ENCODE measurements at places on chromosomes 6 and 20.

DNA sequence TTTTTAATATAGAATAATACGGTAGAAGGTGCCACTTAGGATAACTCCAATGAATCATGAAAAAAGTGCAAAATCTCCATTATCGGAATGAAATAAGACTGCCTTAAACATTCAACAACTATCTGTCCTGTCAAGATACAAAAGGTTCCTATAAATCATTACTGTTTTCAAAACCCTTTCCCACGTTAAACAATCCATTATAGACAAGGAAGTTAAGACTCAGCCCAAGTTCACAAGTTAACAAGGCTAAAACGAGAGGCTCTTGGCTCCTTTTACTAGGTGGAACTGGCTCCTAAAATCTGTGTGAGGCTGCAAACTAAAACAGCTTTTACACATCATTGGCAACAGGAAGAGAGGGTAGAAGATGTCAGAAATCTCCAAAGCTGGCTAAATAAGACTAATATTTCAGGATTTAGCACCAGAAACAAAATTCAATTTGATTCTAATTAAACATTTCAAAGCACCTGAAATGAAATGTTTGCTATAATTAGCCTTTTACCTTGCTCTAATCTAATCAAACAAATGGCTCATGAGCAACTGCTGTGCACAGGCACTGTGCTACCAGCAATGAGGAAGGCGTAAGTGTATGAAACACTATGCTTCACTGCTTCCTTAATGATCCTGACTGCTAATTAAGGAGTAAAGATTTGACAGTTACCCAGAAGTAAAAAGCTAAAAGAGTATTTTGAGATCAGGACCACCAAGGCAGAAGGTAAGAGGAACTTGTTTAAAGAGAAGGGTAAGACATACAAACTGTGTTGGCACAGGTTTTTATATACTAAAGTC, 109.7 kb downstream of the DST start:
- DNase-seq = no peak

GRCh38 chr6:155648301-155648700, 192.7 kb upstream of the NOX3 start:
- DNase-seq = no peak

GRCh38 chr6:96923400-96923799, 1.1 kb upstream of the KLHL32 start:
- no peak for DNase-seq

DNA sequence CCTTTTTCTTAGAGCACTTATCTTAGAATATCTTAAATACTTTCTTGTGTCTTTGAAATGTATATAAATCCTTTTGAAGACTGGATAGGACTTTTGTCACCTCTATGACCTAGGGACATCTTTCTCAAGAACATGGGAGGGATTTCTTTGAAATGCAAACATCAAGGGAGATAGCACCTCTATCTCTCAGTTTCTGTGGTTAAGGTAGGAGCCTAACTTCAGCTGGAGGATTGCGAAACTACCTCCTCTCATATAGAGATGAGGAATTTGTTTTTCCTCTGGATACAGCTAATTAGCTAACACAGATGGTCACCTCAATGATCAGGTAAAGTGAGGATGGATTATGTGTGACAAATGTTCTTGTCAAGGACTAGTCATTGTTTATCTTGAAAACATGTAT, 631.3 kb upstream of the IMPG1 start:
- no peak for DNase-seq

GRCh38 chr6:113411011-113411410, 446.1 kb upstream of the MARCKS start:
- no peak for DNase-seq

DNA sequence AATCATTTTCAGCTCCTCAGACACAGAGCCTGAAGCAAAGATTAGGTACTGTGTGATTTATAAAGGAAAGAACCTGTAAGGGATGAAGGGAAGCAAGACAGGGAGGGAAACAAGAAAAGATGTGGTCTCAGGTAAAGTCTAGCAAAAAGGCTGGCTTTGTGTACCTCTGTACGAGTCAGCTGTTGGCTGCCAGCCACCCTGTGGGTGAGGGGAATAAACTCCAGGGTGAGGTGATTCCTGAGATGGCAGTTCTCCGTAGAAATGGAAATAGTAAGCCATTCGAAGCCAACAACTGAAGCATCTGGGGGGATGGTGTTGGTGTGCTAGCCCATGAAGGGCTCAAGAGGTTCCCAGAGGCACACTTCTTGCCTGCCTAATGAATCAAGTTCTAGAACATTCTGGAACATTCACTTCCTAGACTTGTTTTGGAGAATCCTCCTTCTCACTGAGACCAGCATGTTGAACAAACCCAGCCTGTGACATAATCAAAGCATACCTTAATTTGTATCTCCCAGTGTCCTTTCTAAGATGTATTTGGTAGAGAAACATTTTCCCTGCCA, 10.6 kb upstream of the TTPAL start:
- DNase-seq = no peak

DNA sequence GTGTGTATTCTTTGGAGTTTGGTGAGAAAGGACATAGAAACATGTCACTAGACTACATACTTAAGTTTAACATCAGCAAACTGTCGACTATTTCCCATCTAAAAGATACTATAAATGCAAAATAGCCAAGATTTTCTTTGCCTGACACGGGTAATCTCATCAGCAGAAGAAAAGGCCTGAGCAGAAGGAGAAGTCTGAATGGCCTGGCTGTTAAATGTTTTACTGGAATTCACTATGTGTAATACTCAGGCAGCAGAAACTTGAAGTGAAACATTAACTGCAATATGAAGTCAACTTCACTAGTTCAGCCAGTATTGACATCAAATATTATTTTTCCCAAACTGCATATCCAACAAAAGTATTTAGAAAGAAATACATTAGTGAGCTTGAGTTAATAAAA, 6.4 kb upstream of the DSE start:
- no peak for DNase-seq

GRCh38 chr20:58635279-58635665, 15.8 kb upstream of the STX16 start:
- no peak for DNase-seq

DNA sequence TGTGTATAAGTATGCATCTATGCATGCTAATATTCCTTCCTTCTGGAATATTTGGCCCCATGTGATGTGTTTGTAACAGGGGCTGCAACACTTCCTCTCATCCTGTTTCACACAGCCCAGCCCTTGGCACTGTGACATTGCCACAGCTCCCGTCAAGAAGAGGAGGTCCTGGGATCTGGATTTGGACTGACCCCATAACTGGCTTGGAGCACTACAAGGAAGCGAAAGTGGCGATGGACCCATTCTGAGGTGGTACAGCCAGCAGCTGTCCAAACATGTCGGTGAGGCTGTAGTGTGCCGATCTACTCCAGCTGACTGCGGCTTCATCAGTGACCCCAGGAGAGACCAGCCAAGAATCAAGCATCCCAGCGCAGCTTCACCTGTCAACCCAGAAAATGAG, 18.2 kb downstream of the SYNDIG1 start:
- DNase-seq = no peak

DNA sequence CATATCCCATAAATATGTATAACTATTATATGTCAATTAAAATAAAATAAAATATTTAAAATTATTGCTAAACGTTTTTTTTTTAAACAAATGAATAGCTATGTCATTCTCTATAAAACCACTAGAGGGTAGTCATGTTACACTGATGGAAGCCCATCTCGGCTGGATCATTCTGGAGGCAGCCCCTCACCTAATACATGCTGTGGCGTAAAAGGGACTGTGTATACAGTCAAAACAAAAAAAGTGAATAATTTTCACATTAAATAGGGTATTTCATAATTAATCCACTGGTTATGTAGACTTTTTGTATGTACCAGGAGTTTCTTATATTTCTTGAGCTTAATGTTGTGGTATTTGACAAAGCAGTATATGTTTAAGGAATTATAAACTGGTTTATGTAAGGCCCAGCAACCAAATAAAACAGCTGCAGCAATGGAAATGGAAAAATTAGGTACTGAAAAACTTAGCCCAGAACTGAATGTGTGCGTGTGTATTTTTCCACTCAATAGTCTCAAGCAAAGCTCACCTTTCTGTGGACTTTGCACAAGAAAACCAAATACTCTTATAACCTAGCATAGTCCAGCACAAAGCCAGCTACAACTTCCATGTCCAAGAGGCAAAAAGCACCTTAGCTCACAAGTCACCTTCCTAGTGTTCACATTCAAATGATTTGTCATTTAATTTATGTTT, 81.7 kb downstream of the COL9A1 start:
- DNase-seq = no peak

- no peak for DNase-seq
Observed at GRCh38 chr20:59808729-59809381, 124.6 kb downstream of the SYCP2 start.

GRCh38 chr6:3383525-3383924, 73.3 kb downstream of the SLC22A23 start:
- DNase-seq = no peak

- DNase-seq = no peak
Observed at GRCh38 chr6:139313229-139313628, 21.4 kb upstream of the TXLNB start.

- no peak for DNase-seq
Observed at GRCh38 chr6:79812195-79812594, 135.2 kb downstream of the ELOVL4 start.

DNA sequence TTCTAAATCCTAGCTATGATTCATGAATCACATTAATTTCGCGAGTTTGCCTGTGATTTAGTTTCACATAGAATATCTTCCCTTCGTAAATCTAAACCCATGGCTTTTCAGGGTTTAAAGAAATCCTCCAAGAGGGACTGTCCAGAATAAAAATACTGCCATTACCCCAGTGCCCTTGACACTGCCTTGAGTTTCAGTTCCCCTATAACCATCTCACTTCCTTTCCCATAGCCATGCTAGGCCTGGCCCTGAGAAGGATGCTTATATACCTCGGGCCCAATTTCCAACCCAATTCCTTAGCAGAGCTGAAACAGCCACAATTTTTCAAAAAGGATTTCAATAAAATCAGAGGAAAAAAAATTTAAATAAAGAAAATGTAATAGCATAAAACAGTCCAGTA, 697.3 kb downstream of the FRK start:
- no peak for DNase-seq

DNA sequence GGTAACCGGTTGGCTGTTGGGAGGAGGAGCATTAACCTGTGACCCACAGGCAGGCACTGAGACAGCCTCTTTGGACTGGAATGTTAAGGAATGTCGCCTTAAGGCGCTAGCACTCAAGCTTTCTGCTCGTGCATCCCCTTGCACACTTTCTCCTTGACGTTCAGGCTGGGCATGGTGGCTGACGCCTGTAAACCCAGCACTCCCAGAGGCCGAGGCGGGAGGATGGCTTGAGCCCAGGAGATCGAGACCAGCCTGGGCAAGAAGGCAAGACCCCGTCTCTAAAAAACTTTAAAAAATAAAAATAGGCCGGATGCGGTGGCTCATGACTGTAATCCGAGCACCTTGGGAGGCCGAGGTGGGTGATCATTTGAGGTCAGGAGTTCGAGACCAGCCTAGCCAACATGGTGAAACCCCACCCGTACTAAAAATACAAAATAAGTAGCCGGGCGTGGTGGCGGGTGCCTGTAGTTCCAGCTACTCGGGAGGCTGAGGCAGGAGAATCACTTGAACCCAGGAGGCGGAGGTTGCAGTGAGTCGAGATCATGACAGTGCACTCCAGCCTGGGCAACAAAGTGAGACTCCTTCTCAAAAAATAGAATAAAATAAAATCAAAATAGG, 1.9 kb upstream of the GID8 start:
- DNase-seq = no peak

GRCh38 chr20:62174021-62174804, 8.6 kb upstream of the MTG2 start:
- DNase-seq = no peak

DNA sequence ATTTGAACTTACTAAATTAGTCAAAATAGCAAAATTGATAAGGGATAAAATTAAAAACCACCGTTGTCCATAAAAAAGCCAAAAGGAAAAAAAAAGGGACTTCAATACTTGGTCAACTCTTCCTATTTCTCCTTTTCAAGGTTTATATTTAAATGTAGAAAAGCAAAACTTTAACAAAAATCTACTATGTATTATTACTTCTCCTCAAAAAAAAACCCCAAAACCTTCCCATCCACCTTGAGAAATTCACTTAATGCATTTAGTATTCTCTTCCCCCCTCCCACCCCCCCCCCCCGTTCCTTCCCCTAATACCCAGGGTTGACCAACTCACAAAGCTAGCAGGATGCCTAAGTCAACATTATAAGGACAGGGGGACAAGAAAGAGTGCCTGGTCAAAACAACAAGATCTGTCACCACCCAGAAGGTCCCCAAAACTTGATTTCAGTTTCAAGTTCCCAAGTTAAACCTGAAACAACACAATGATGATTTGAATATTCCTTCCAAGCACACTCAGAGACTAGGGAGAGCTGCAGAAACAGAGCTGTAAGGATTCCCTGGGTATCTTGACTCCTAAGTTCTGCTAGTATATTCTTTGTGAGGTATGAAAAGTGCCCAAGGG, 14.6 kb downstream of the GMDS start:
- no peak for DNase-seq

- no peak for DNase-seq
Observed at GRCh38 chr20:46731770-46732169, 22.3 kb downstream of the SLC2A10 start.

DNA sequence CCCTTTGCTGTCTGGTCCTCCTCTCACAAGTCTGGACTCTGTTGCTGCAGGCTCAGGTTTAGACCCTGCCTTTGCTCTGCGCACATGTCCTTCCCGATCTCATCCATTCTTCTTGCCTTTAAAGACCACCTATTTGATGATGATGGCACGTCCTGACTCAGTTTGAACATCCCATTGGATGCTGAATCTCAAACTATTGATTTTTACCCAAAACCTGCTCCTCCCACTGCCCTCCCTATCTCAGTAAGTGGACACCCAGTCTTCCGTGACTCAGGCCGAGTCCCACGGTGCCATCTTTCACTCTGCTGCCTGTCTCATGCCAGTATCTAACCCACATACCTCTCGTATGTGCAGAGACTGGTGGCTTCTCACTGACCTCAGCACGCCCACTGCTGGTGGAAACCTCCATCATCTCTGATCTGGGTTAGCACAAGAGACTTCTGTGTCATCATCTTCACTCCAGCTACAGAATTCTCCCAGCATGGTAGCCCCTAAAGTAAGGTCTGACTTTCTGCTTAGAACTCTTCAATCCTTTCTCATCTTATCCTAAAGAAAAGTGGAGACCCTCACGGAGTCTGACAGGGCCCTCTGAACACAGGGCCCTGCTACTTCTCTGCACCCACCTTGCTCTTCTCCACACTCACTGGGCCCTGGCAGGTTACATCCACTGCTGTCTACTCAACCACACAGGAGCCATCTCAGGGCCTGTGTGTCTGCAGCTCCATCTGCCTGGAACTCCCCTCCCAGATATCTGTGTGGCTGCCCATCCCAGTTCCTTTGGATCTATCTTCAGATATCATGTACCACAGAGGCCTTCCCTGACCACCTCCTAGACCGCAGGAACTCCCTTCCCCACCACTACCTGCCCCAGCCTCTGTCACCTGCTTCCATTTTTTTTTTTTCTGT, 387.1 kb upstream of the AGPAT4 start:
- DNase-seq = no peak

DNA sequence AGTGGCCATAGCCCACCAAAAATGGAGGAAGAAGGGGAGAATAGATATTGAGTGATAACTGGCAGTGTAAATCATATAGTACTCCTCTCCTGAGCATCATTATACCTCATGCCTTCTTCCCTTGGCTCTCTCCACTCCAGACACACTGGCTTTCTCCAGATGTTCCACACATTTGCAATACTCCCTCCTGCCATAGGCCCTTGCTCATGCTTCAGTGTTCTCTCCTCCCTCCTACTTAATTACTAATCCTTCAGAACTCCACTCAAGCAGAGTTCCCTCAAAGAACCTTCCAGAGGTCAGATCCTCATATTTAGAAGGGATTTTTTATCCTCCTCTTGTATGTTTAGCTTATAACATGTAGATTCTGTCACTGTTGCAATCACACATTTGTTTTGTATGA, 279.5 kb upstream of the SUPT3H start:
- no peak for DNase-seq

GRCh38 chr20:21208999-21209398, 83.1 kb downstream of the KIZ start:
- DNase-seq = no peak

Measured in NK-92 treated with Interleukin-12 subunit alpha and Interleukin-12 subunit beta, amount 100 ng/mL, for 24 hours (cell line).